Caki2 (cell line): ENCODE measurements at places on chromosomes 5 and 9. TPM values are rescaled to one million over a fixed set of nuclear protein-coding genes. Genes with fewer than 3 reads are reported as not detected.

SPARC gene
- 111 and 136 TPM in 2 replicates for total RNA-seq

CTXN3 gene
- not detected in 2 replicates for total RNA-seq

FST gene
- total RNA-seq: not detected in 2 replicates

SAP30L gene
- 9.7 and 50.7 TPM in 2 replicates for total RNA-seq

BARHL1 gene
- total RNA-seq: not detected in 2 replicates

OTULIN gene
- 10.6 and 54.6 TPM in 2 replicates for total RNA-seq

CCDC180 gene
- total RNA-seq: 2.5 and 2.7 TPM in 2 replicates

SREK1 gene
- 6.1 and 6.5 TPM in 2 replicates for total RNA-seq

SPINK13 gene
- 0.14 and 1.3 TPM in 2 replicates for total RNA-seq

CCL28 gene
- total RNA-seq: 4.8 and 8.2 TPM in 2 replicates

GGTA1 gene
- not detected in 2 replicates for total RNA-seq

PCDHGA6 gene
- total RNA-seq: 1.6 TPM in 1 of 2 replicates, not detected in the other

IL17B gene
- total RNA-seq: not detected in 2 replicates

WDR38 gene
- not detected in 2 replicates for total RNA-seq

BTNL8 gene
- total RNA-seq: not detected in 2 replicates

C9orf50 gene
- not detected in 2 replicates for total RNA-seq

DOCK8 gene
- 5.6 and 5.9 TPM in 2 replicates for total RNA-seq

SCAI gene
- 0.35 and 0.41 TPM in 2 replicates for total RNA-seq

FRMPD1 gene
- total RNA-seq: not detected in 2 replicates

ADAMTSL2 gene
- total RNA-seq: not detected in 2 replicates

SLC28A3 gene
- not detected in 2 replicates for total RNA-seq

ZNF618 gene
- total RNA-seq: 5.6 and 7.1 TPM in 2 replicates

COQ4 gene
- total RNA-seq: 76.4 and 85.3 TPM in 2 replicates

CSF1R gene
- not detected in 2 replicates for total RNA-seq

GFPT2 gene
- total RNA-seq: 3.7 and 5.2 TPM in 2 replicates

NME5 gene
- not detected in 2 replicates for total RNA-seq

SCGB3A1 gene
- not detected in 2 replicates for total RNA-seq

ENTREP1 gene
- not detected in 2 replicates for total RNA-seq

ANKRD31 gene
- total RNA-seq: 0.07 and 0.38 TPM in 2 replicates

IFNA13 gene
- not detected in 2 replicates for total RNA-seq

BARX1 gene
- 58.2 and 66.3 TPM in 2 replicates for total RNA-seq

IL33 gene
- total RNA-seq: not detected in 2 replicates

OR1L4 gene
- not detected in 2 replicates for total RNA-seq

CD274 gene
- 3.6 and 7.3 TPM in 2 replicates for total RNA-seq

PCDHB10 gene
- total RNA-seq: 0.41 and 1.2 TPM in 2 replicates

ZNF658 gene
- total RNA-seq: 4.0 and 4.3 TPM in 2 replicates

PCDHB9 gene
- 1.1 and 1.6 TPM in 2 replicates for total RNA-seq

FIBCD1 gene
- total RNA-seq: 25.8 and 33.0 TPM in 2 replicates

PCDHGA9 gene
- total RNA-seq: not detected in 2 replicates

PCDHGA8 gene
- not detected in 2 replicates for total RNA-seq

SLC46A2 gene
- total RNA-seq: not detected in 2 replicates

NR5A1 gene
- not detected in 2 replicates for total RNA-seq

RANBP6 gene
- total RNA-seq: 4.6 and 5.6 TPM in 2 replicates

ZNF366 gene
- total RNA-seq: not detected in 2 replicates

CTNND2 gene
- not detected in 2 replicates for total RNA-seq

TAS2R1 gene
- not detected in 2 replicates for total RNA-seq

OR1J2 gene
- total RNA-seq: not detected in 2 replicates

MLANA gene
- not detected in 2 replicates for total RNA-seq

ARSI gene
- not detected in 2 replicates for total RNA-seq

ARRDC1 gene
- 54.7 and 81.3 TPM in 2 replicates for total RNA-seq

GLE1 gene
- 42.4 and 45.8 TPM in 2 replicates for total RNA-seq
